Left renal pelvis (tissue), 4 donors: ENCODE measurements at places on chromosomes 4 and X.

- DNase-seq: no peak
These were observed 46.5 kb upstream of the GRPR start for GRCh38 chrX:16076834-16077233.

DNA sequence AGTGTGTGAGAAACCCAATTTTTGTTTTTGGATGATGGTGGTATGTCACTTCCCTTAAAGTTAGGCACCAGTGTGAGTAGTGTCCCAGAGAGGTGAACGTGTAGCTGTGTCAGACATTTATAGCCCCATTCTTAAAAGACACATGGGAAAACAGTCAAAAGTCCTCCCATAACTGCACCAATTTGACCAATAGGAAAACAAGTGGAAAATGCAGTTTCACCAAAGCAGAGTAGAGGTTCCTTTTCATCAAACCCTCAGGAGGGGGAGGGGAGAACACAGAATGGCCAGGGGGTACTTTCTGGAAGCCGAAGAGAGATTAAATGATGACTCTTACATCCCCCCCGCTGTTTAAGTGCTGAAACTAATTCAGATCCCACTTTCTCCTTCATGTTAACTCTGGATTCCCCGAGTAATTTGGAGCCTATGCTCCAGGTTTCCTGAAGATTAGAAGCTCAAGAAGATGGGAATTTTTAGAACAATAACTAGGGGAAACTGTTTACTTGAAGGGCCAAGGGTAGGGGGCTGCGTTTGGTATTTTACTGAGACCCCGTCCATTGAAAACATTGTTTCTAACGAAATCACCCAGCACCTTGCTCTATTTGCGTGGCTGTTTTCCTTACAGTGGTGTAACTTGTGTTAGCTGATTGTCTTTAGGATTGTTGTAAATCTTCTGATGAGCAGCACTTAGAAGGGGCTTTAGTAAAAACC is 2.1 kb upstream of the LEF1 start:
- no peak for DNase-seq

DNA sequence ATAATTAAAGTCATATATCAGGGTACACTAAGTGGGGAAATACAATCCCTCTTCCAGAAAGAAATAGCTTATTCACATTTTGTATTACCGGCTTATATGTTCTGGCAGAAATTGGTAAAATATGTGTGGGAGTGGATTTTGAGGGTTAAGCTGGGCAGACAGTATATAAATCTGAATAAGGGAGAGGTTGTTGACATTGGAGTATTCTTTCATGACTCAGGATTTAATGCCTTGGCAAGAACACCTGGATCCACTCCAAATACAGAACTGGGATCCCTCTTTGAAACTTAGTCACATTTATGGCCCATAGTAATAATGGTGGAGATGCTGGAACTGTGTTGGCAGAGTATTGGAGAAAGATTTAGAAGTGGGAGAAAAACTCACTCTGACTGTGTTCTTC is 54.3 kb upstream of the TET2 start:
- no peak for DNase-seq

GRCh38 chr4:11568511-11568910 is 139.8 kb upstream of the HS3ST1 start:
- DNase-seq: no peak

- DNase-seq: no peak
These were observed 6.4 kb downstream of the BMX start for GRCh38 chrX:15507005-15507404.

DNA sequence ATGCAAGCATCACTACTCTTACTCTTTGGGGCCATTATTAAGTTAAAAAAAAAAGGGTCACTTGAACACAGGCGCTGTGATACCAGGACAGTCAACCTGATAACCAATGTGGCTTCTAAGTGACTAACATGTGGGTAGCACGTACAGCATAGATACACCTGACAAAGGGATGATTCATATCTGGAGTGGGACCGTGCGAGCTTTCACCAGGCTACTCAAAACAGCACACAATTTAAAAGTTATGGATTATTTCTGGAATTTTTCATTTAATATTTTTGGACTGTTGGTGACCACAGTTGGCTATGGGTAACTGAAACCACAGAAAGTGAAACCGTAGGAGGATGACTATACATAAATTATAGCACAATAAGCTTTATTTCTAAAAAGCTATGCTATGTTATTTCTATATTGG is 113.8 kb upstream of the STIM2 start:
- no peak for DNase-seq

GRCh38 chr4:124535003-124535402 is 177.5 kb downstream of the ANKRD50 start:
- no peak for DNase-seq

GRCh38 chr4:59838236-59838635 is 1361.9 kb upstream of the ADGRL3 start:
- no peak for DNase-seq

DNA sequence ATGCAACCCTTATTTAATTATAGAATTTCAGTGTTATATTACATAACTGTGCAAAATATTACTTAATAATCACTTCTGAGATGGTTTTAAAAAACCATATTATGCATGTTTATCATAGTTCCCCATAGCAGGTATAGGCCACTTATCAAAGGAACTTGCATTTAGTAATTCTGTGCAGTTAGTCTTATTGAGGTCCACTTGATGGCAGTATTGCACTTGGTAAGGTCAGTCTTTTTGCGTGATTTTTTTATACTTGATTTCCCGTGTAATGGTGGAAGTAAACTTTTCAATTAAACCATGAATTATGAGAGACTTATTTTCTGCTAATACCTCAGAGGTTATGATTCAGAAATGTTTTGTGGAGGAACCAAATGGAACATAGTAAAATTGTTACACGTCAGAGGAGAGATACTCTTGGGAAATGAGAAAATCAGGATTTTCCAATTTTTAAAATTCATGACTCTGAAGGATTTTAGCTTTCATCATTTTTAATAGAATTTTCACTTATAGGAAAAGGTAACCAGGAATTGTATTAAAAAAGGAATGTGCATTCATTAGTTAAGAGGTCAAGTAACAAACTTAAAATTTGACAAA is 230.0 kb downstream of the CCSER1 start:
- peak; percentile 31 for DNase-seq

GRCh38 chr4:10582059-10582686 is 102.4 kb downstream of the CLNK start:
- DNase-seq: no peak

DNA sequence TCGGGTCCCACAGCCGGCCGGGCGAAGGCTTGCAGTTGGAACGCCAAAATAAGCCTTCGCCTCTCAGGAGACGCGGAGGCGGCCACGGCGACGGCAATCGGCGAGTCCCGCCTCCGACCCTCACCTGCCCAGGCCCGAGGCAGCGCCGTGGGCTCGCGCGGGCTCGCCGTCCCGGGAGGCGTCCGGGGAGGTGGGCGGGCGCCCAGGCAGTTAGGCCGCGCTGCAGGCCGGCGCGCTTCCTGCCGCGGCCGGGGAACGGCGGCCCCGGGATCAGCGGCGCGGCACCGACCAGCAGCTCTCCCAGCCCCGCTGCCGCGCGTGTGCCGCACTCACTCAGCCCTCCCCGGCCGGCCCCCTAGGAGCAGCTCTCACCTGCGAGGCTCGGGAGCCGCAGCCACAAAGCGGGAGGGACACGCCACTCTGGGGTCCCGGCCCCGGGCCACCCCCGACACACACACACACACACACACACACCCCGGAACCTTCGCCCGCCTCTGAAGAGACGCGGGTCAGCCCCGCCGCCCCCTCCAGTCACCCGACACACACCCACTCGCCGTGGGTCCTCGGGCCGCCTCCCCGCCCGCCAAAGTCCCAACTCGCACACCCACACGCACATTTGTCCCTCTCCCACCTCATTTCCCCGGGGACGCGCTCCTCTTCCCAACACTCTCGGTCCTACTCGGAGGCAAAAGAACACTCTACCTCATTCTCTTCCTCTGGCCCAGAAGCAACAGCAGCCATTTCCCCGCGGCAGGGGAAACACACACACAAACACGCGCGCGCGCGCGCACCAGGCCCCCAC is at the start of gene CNOT6L:
Gene CNOT6L, minus strand, starts transcription at position 767 of the 802 bp plus-strand sequence. Its CDS starts 60 bp downstream, at position 707.
- peak; percentile 55 for DNase-seq

DNA sequence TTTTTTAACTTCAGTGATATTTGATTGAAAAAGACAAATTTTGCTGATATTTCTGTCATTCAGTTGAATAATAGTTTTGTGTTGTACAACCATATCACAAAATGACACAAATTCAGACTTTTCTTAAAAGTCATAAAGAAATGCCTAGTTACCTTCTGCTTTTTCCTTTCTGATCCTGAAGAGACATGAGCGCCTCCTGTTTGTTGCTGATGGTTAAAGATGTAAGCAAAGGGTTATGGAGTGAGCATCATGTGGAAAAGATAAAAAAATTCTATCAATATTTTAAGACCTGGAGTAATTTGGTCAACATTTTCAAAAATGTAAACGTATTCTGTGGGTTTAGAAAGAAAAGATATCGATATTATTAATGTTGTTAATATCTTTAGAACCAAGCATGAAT is 669.9 kb upstream of the NR3C2 start:
- no peak for DNase-seq

DNA sequence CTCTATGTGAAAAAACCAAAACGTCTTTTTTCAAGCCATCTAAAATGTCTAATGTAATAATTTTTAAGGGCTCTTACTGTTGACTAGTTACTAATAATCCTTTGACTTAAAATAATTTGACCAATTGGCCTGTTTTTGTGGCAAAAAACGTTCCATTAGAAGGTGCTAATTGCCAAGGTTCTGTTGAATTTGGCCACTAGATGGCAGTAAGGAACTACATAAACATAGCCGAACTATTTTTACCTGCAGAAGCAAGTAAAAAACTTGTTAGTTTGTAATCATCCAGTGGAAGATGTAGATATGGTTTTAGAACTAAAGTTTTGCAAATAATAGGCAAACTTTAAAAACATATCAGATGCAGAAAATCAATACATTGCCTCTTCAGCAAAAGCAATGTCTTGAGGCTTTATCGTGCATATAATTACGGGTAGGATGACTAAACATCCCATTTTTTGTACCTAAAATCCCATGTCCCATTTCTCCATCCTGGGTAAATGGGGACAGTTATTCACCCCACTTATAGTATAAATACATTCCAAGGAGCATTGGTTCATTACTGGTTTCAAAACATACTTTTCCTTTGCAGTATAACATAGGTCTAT is 57.6 kb downstream of the PROM1 start:
- DNase-seq: peak; percentile 49

DNA sequence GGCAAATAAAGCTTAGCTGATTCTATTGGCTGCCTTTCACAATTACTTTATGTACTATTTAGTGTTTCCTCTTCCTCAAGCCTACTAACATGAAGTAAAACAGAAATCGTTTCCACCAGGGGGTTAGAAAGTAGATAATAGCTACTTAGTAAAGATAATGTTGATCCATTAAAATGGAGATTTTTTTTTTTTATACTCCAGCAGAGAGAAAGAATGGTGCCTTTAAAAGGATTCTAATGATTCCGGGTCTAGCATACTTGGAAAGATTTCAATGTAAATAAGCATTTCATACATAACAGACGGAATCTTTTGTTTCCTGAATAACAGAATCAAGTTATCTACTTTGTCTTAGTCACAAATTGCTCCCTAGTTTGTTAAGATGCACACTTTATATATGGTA is 37.1 kb downstream of the GK start:
- no peak for DNase-seq

DNA sequence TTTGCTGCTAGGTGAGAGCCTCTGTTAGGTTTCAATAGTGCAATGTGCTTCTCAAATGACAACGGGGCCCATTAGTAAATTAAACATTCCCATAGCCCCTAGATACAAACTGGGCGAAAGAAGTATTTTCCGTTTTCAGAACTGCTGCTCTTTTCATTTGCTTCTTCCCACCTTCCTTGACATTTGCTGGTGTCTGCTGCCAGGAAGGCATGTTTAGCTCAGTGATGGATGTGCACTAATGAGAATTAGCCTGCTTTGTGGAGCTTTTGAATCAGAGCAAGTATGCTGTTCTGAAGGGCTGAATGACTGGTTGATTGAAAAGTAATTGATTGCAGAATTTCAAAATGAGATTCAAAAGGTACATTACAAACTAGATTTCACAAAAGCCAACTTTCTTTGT is 57.0 kb downstream of the SHROOM3 start:
- no peak for DNase-seq

DNA sequence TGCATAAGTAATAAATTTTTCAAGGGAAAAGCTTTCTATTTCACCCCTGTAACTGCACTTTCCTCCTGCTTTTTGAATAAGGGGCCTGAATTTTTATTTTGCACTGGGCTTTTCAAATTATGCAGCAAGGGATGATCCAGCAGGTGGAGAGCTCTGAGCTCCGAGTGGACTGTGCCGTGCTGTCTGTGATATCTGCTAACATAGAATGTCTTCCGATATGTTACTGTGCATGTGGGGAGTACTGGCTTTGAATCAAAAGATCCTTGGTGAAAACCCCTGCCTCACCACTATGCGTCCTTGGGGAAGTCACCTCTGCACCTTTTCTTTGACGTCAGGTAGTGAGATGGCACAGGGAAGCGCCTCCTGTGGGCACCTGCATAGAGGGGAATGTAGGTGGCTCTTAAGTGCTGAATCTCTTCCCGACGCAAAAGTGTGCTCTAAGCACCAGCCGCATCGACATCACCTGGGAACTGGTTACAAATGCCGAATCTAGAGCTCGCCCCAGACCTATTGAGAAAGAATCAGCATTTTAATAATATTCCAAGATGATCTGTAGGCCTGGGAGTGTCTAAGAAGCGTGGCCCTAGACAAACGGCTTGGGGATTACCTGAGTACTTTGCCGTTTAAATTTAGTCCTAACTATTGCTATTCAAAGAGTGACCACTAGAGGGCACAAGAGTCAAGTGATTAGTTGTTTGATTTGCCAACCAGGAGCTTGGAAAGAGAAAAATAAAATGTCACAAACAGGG is 19.2 kb upstream of the WFS1 start:
- no peak for DNase-seq

GRCh38 chr4:186368281-186368680 is 102.3 kb downstream of the F11 start:
- DNase-seq: no peak

DNA sequence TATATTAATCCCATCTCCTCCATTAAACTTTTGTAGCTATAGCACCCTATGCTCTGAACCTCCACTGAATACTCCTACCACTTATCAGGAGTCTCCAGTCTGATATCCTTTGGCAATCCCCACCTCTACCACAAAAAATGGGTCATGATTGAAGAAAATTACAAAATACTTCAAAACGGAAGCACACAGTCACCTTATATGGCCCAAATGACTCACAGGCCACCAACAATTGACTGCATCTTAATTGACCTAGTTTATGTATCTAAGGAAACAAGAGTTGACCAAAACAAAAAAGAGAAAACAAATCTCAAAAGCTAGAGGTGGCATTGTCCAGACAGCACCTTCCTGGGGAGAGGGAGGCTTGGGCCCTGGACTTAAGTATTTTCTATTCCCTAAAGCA is 120.0 kb upstream of the DIAPH2 start:
- DNase-seq: no peak

GRCh38 chr4:188663369-188663768 is 524.1 kb downstream of the TRIML1 start:
- DNase-seq: no peak

DNA sequence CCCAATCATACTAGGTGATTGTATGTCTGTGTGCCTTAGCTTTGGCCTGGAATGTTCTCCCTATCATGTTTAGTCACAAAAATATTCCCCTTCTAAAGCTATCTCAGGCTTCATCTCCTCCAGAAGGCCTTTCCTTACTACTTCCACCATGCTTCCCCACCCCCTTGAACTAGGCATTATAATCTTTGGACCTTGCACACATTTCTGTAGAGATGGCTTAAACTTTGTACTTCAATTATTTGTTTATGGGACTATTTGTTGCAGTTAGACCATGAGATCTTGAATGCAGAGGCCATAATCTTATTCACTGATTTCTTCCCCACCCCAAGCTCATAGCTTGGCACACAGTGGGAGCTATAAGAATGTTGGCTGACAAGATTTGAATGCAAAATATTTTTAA is 262.0 kb upstream of the EDA2R start:
- DNase-seq: no peak

- no peak for DNase-seq
These were observed 544.0 kb upstream of the AGA start for GRCh38 chr4:177986236-177986635.
